ENCODE measurements at places on chromosomes 3 and 15.

- no peak for DNase-seq
Measured at GRCh38 chr3:105649480-105649879, 219.3 kb downstream of the CBLB start.

DNA sequence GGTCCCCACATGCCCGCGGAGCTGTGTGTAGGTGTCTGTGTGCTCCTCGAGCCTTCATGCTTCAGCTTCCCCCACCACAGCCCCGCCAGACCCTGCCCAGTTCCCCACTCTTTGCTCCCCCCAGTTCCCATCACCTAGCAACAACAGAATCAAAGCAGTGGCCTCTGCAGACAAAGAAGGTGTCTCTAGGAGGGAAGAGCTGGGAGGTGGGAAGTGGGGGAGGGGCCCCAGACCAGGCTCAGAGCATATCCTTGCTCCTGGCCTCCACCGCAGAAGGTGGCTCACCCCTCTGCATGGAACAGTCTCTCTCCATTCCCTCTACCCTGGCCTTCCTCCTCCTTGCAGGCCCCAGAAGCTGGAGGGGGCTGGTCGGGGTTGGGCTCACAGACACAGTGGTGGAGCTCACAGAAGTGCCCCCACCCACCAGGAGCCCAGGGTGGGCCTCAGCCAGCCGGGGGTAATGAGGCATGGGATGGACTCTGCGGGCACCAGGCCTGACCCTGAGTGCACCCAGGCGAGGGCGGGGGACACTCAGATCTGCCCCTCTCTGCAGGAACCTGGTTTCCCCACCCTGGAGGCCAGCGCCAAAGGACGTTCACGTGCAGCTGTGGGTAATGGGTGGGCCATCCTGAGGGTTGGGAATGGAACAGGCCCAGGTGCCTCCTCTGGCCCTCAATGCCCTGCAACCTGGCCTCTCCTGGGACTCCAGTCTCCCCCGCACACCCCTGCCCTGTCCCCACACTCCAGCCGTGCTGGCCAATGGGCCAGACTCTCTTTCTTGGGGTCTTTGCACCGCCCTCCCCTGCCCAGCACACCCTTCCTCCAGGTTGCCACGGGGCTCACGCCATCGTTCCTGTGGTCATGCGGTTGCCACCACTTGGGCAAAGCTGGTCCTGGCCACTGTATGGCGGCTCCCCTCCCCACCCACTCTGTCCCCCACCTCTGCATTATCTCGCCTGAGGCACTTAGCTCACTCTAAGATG lies 53.4 kb downstream of the TPRA1 start:
- no peak for DNase-seq

GRCh38 chr3:25558796-25559195 lies 105.9 kb downstream of the TOP2B start:
- DNase-seq = peak; percentile 38

DNA sequence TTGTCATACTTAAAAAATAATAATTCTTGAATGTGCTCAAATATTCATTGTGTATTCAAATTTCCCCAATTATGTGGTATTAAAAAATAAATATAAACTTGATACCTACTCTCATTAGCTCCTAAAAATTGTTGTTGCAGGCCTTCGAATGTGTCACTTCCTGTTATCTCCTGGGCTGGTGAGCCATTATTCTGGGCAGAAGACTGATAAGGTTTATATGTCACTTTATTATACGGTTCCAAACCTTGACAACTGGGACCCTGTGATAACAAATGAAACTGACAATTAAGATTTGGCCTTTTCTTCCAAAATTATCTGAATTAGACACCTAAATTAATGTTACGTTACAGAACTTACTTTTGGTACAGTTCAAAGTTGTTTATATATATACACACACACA lies 15.0 kb downstream of the CEP152 start:
- DNase-seq = no peak

DNA sequence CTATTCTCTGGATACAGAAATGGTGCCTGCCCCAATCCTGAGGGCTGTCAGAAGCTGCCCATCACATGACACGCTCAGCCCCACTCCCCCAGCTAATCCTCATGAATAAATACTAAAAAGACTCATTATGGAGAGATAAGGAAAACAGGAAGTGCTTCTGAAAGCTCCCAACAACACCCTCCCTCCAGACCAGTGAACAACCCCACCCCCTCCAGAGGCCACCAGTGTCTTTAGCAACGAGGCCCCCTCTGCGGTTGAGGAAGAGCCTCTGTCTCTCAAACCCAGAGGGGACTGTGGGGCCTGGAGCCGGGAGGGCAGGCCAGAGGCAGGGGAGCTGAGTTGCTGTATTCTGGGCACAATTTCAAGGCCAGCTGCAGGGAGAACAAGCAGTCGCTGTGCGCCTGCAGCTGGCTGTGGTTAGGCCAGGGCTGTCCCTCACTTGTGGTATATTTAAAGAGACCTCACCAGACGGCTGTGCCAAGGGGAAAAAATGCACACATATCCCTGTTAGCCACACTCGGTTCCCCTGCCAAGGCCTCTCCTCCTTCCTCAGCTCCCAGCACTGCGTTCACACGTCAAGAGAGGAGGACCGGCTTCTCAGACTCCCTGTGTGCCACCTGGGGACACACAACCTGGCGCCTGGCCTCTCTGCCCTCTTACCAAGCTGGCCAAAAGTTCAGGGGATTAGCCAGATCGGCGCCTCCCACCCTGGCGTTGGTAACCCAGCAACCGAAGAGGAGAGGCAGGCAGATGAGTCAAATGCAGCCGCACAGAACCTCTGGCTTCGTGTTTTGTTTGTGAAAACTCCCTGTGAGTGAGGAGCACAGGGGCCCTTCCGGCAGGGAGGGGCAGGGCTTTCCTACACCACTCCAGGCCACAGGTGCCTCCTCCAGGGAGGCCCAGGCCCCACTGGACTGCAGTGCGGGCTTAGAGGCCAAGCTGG lies 101.2 kb upstream of the ETV5 start:
- peak; percentile 68 for DNase-seq

- no peak for DNase-seq
Measured at GRCh38 chr3:25843332-25843731, 53.4 kb downstream of the OXSM start.

- no peak for DNase-seq
Measured at GRCh38 chr3:119763466-119763865, 18.4 kb upstream of the NR1I2 start.

GRCh38 chr3:46707601-46708011 lies 6.4 kb downstream of the TMIE start:
- no peak for DNase-seq

GRCh38 chr3:50264383-50264963 lies 4.5 kb upstream of the SEMA3B start:
- DNase-seq = peak; percentile 98

GRCh38 chr3:32392536-32393302 lies 1.1 kb downstream of the CMTM7 start:
- DNase-seq = peak; percentile 68

GRCh38 chr3:38311941-38312340 lies 29.8 kb downstream of the SLC22A14 start:
- DNase-seq = no peak

GRCh38 chr15:79222808-79223207 lies 59.7 kb upstream of the ANKRD34C start:
- no peak for DNase-seq

DNA sequence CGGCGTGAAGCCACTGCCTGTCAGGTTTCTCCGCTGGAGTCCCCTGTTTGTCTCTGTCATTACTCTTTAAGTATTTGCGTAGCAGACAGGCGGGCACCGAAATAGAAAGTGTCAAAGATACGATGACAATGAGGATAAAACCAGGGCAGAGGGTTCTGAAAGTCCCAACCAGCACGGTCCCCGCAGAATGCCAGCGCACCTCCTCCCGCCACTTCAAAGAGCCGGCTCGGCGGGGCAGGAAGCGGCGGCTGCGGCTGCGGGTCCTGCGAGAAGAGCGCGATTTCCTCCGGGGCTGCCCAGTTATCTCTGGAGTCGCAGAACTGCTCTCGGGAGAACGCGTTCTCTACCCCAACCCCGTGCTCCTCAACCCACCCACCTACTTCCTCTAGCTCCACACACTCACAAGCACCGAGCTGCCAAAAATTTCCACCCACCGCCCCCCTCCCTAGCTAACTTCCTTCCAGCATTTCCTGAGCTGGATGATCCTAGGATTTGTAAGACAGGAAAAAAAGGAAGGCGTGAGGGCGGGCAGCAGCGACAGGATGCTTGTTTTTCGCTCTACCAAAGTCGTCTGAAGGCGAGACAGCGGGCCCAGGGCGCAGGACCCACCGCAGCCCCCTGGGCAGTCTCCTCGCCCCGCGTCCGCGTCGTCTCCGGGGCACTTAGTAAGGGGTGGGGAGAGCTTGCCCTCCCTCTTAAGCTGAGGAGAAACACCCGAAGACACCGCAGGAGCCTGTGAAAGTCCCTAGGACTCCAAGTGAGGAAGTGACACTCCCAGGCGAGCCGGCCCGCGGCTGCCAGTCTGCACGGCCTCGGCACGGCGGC lies at the start of gene ARHGAP31:
Gene ARHGAP31 (plus strand): TSS at position 513 of the 825 bp plus-strand sequence. CDS start 522 bp downstream, outside the sequence.
- peak; percentile 79 for DNase-seq

DNA sequence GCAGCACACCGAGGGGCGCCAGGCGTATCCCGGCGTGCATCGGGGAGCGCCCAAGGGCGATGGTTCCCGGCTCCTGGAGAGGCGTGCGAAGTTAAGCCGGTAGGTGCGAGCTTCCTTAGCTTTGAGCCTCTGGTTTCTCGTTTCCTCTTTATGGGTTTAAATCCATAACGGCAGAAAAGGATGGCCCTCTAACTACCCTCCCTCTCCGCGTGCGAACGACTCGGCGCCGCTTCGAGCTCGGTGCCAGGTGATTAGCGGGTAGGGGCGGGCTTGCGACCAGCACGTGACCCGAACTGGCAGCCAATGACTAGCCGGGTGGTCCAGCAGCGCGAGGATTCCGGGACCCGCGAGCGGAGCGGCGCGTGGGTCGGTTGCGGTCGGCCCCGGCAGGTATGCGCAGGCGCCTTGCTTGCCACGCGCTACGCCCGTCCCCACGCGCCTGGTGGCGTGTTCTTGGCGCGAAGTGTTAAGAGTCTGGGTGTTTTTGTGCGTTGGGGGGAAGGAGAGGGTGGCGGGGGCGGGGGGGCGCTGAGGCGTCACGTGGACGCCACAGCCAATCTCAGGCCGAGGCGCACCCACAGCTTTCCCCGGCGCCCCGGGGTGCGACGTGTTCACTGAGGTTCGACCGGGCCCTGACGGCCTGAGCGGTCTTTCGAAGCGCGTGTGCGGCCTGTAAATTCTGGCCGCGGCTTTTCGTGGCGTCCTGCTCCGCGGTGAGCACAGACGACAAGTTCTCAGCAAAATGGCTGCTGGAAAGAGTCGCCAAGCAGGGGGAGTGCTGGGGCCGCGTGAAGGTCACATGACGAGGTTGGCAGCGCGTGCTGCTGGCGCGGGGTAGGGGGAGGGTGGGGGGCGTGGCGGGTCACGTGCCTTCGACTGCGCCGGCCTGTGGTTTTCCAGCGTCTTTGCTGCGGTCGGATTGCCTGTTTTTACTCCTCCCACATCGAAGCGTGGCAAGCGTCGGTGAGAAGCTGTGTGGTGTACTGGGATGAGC lies 38.7 kb upstream of the MGA start:
- peak; percentile 82 for DNase-seq

DNA sequence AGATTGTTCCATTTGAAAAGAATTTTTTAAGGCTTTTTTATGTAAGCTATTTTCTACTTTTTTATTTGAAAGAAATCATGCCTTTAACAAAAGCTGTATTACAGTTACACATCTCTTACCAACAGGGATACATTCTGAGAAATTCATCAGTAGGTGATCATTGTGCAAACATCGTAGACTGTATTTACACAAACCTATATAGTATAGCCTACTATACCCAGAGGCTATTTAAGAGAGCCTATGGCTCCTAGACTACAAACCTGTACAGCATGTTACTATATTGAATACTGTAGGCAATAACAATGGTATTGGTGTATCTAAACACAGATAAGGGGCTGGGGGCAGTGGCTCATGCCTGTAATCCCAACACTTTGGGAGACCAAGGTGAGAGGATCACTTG lies 43.1 kb downstream of the PEAK1 start:
- no peak for DNase-seq

DNA sequence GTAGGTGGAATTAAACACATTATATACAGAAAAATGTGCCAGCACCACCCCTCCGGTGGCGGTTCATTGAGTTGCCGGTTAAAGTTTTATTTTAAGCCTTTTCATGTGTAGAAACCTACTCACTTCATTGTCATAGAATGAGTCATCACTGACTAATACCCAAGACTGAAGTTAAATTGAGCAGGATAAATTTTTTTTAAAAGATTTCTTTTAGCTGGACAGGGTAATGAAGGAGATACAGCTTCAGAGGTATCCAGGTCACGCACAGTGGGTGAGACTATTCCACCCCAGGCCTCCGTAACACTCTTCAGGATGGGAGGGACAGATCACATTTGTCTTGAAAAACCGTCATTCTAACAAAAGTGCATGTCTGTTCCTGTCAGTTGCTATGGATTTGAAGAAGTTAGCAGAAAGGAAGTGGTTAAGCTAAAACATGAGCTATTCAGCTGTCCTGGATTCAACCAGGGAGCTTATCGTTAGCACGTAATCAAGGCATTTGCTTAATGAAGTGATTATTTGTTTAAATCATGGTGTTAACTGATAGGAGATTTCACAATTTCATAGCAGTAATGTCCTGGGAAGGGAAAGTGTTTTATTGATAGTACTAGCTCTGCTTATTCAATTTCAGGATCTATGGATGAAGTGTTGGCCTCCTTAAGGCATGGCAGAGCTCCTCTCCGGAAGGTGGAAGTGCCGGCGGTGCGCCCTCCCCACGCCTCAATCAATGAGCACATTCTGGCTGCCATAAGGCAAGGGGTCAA lies 23.4 kb downstream of the WHAMM start:
- DNase-seq = peak; percentile 87

GRCh38 chr15:40282147-40282868 lies 556 bp downstream of the ANKRD63 start:
- DNase-seq = peak; percentile 32
